ENCODE measurements at places on chromosomes 5 and 9.

- no peak for DNase-seq
These were observed 17.4 kb downstream of the UBTD2 start for GRCh38 chr5:172266071-172266675.

DNA sequence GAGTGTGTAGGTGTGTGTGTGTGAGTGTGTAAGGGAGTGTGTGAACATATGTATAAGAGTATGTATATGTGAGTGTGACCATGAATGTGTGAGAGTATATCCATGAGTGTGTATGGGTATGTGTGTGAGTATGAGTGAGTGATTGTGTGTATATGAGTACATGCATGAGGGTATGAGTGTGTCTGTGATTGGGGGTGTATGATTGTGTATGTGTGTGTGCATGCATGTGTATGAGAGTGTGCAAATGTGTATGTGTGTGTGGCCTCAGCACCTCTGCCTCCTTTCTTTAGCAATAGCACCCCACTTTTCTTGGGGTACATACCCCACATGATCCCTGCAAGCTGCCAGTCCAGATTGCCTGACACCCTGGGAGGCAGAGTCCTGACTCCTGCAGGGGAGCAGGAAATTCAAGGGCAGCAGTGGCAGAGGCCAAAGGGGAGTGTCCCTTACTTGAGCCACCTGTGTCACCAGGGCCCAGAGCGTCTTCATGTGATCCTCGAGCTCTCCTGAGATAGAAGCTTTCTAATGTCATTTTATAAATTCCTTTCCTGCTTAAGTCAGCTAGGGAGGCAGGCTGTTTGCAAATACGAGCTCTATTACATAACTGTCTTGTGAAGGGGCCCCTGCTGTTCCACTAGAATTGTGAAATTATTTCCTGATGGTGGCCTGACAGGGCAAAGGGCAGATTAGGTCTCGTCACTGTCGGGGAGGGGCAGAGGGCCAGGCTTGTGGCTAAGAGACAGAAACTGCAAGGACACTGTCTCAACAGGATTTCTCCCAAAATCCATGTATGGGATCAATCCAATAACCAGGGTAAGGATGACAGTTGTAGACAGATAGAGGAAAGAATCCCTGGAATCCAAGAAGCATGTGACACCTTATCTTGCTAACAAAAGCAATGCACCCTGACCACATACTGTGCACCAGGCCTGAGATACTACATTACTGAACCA, 389.1 kb downstream of the GADD45G start:
- DNase-seq = no peak

- DNase-seq = no peak
These were observed 548.2 kb upstream of the CLINT1 start for GRCh38 chr5:158406884-158407823.

- no peak for DNase-seq
These were observed 105.0 kb downstream of the PLPP1 start for GRCh38 chr5:55429613-55430253.

DNA sequence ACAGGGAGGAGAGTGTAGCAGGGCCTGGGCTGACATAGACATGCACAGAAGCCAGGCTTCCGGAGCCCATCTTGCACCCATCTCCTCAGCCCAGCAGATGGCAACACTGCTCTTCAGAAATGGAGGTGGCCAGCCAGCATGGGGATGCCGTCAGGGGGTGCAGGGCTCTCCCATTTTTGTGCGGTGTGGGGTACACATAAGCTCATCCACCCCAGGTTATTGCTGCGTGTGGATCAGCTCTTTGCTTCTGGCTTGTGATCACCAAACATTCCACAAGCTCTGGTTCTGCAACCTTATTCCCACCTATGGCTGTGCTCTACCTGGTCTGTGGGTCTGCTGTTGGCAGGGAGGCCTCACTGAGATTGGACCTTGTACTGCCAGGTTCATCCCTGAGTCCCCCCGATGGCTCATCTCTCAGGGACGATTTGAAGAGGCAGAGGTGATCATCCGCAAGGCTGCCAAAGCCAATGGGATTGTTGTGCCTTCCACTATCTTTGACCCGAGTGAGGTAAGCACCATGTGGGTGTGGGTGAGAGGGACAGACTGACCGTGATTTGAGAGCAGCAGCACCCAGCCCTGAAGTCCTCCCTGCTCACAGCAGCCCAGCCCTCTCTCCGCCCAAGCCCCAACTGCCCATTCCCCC, 17.3 kb downstream of the SLC22A5 start:
- no peak for DNase-seq

DNA sequence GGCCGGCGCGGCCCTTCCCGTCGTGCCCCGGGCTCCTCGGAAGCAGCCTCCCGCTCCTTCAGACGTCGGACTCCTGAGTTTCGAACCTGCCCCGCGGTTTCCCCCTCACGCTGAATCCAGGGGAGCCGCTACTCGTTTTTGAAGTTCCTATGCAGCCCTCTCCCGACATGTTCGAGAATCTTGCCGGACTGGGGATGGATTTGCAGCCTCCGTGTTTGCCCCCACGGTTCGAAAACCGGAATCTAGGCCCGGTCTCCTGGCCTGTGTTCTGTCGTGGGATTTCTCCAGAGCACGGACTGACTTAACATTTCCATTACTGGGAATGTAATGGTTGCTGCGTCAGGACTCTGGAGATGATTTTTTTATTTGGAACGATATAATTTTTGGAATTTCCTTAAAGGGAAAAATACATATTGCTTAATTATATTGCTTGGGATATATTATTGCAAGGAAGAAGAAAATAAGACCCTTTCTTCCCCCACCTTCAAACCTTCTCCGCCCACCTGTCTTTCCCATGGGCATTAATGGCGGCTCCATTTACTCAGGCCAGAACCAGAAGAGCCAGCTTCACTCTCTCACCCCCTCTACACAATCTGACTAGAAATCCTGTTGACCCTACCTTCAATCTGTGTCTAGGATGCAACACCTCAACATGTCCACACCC, 8.5 kb upstream of the MGAT1 start:
- no peak for DNase-seq

DNA sequence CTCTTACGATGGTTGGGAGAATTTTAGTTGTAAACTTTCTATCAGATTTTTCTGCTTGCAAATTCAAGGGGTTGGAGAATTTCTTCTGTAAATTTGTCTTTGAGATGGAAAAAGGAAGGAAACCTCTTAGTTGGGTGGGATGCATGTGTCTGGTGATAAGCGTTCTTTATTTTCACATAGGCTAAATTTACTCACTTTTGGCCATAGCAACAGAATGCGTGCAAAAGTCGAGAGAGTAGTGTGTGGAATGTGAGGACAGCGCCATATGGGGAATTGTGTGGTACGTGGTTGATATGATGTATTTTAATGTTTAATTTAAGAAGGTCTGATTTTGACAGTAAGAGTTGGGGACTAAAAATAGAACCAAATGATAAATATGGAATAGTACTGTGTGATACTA, 282.2 kb downstream of the TAF11L14 start:
- DNase-seq = no peak

Measured in esophagus muscularis mucosa (tissue), 4 donors.